ENCODE measurements at places on chromosomes 11 and 22. TPM values are rescaled to one million over a fixed set of nuclear protein-coding genes. Genes with fewer than 3 reads are reported as not detected.

- no peak for DNase-seq
Observed at GRCh38 chr22:38462960-38463784, 4.7 kb upstream of the KDELR3 start.

DNA sequence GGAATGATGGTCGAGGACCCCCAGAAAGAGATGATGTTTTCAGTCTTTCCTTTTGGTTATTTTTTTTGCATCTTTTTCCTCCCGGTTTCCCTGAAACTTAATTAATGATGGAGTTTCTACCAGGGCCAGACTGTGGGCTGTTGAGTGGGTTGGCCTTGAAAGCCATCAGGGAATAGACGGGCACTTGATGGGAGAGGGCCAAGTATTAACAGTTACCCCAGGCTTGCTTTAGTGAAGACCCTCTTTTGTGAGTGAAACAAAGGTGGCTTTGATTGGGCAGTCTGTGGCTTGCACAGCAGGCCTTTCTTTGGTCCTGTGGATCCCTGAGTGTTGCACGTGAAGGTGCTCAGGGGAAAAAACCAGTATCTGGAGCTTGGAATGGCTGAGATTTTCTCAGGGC, 56.9 kb downstream of the AMOTL1 start:
- no peak for DNase-seq

DNA sequence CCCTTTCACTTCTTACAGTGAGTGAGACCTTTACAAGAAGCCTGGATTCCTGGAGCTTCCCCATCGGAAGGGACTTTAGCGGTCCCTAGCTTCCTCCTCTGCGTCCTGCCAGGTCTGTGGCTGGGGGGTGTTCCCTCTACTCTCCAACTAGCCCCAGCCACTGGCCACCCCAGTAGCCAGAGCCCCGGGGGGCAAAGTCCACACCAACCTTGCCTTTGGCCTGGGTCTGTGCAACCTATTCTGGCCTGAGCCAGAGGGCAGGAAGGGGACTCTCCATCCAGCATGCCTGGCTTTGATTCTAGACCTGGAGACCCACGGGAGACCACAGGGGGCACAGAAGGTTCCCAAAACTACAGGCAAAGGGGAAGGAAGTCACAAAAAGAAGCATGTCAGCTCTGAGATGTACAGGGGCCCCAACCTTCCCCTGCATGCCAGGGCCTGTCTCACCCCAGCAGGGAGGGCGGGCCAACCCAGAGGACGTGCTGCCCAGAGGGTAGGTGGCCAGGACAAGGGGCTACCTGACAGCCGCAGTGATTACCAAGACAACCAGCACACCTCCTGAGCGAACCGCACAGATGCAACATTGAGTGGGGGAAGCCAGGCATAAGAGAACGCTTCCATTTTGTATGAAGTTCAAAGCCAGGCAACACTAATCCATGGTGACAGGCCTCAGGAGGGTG, 52.4 kb downstream of the DSCAML1 start:
- no peak for DNase-seq

The SLC22A9 gene
- total RNA-seq = not detected

DNA sequence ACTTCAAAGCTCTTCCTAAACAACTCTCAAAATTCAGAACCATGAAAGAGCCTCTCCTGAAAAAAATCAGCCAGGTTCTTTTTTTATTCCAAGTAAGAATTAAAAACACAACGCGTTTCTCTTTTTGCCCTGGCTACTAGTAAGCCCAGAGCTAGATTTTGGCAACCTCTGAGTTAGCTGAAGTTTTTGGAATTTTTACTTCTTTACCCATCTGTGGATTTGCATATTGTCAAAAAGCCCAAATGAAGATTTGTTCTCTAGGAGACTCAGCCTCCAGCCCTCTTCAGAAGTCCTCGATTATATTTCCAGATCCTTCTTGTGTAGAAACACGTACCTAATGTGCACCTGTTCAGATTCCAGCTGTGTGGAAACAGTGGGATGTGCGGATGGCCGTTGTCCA, 517.9 kb downstream of the TBC1D22A start:
- no peak for DNase-seq

- DNase-seq = no peak
Observed at GRCh38 chr11:30291331-30291730, 31.6 kb upstream of the ARL14EP start.

DNA sequence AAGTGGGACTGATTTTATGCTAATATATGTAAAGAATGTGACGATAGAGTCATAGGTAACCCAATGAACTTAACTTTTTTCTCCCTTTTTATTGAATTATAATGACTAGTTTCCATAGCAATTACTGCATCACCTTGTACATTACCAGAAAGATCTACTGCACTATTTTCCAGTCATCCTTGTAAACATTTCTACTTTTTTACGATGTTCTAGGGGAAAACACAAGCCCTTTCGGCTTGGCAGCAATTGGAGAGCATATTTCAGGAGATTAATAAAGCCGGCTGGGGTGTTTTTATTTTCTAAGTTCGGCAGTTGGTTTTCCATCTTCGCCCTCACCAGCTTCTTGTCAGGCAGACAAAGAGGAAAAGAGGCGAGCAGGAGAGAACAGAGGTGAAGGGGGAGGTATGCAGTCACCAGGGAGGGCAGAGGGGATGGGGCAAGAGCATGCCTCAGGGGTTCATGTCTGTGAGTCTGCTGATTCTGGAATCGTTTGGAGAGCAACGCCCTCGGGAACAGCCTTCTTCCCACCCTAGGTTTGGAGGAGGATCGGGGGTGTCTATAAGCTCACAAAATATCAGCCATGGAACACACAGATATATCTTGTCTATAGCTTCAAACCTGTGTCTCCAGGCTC, 476.4 kb downstream of the MIAT start:
- no peak for DNase-seq

GRCh38 chr11:35742707-35743454, 80.3 kb downstream of the TRIM44 start:
- no peak for DNase-seq

- no peak for DNase-seq
Observed at GRCh38 chr11:69801513-69802335, 17.5 kb downstream of the FGF3 start.

The GSTT2 gene
- not detected for total RNA-seq

- no peak for DNase-seq
Observed at GRCh38 chr11:79960461-79960860, 519.6 kb upstream of the TENM4 start.

GRCh38 chr11:109708184-109708583, 286.2 kb downstream of the C11orf87 start:
- DNase-seq = no peak

DNA sequence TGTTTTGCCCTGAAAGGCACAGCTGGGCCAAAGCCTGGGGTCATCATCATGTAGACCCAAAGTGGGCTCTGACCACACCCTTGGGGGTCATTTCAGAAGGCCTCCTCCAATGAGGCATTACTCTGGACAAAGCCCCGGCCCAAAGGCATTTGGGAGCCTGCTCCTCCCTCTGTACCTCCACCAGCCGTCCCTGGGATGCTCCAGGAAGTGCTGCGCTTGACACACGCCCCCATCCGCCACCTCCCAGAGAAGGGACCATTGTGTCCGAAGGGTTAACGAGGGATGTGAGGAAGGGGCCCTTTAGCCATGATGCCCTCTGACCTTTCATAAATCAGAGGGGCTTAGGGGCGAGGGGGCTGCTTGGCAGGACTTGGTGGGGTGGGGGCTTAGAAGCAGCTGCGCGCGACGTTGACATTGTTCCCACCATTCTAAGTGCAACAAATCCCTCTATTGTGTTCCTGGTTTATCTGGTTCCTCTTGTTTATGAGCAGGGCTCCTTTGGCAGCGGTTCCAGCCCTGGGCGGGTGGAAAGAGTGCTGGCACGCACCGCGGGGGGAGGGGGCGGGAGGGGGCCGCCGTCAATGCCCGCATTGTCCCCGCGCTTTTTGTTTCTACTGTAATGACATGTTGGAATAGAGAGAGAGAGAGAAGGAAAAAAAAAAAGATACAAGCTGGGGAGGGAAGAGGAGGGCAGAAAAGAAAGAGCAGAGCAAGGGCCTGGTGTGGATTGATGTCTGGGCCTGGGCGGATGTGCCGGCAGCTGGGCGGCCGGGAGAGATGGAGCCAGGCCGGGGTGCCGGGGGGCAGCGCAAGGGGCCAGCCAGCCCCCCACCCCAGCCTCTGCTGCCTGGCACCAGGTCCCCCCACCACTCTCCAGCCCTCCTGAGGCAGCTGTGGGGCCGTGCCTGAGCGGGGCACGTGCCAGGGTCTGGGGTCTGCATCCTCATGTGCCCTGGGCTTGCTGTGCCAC, 32.1 kb upstream of the SOX10 start:
- no peak for DNase-seq

DNA sequence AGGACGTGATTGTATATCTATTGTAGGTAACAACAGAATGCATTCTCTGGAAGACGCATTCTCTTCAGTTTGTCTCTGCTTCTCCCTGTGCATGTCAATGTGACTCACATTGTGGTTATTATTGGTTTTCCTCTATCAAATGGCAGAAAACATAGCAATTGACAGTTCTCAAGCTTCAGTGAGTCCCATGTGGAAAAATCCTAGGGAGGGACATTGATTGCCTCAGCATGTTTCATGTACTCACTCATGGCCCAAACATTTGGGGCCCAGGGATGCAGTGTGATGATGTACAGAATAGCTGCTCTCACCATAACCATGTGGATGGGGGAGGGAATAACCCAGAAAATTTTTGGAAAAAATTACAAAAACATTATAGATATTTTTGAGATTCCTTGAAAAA, 9.3 kb upstream of the ARL14EP start:
- DNase-seq = no peak

- no peak for DNase-seq
Observed at GRCh38 chr11:122665861-122666260, 10.3 kb downstream of the UBASH3B start.

GRCh38 chr11:77172666-77172982, 44.6 kb downstream of the MYO7A start:
- no peak for DNase-seq

GRCh38 chr22:37932821-37933578, 20.4 kb downstream of the C22orf23 start:
- DNase-seq = no peak

The TREH gene
- total RNA-seq = not detected

- no peak for DNase-seq
Observed at GRCh38 chr11:130308059-130308458, 6.7 kb downstream of the ZBTB44 start.

GRCh38 chr11:73034777-73035176, 107.3 kb downstream of the FCHSD2 start:
- no peak for DNase-seq

The ME3 gene
- total RNA-seq = 62.4 TPM

DNA sequence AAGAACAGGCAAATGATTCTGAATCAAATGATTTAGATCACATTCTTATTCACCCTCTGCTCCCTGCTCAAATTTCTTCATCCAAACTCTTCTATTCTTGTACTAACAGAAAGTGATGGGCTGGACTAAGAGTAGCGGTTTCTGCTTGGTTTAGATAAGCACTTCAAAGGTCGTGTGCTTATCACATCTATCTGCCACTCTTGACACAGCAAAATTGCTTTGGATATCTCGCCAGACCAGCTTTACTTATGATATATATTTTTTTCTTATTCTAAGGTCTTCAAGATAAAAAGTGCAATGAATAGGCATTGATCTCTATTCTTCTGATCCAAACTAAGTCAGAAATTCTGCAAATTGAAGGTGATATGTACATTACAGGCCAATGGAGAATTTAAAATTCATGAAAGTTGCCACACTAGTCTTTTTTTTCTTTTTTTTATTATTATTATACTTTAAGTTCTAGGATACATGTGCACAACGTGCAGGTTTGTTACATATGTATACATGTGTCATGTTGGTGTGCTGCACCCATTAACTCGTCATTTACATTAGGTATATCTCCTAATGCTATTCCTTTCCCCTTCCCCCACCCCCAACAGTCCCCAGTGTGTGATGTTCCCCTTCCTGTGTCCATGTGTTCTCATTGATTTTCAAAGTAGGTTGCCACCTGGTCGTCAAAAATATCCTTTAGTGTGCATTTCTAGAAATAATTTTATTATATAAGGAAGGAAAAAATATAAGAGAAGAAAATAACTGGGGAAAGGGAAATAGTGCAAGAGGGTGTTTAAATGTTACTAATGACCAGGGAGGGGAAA, 1941.0 kb upstream of the RAG2 start:
- no peak for DNase-seq

- DNase-seq = peak; percentile 52
Observed at GRCh38 chr22:49930596-49931412, 12.4 kb downstream of the CRELD2 start.

The PUS3 gene
- 1.6 TPM for total RNA-seq

The RNF121 gene
- total RNA-seq = 74.6 TPM

DNA sequence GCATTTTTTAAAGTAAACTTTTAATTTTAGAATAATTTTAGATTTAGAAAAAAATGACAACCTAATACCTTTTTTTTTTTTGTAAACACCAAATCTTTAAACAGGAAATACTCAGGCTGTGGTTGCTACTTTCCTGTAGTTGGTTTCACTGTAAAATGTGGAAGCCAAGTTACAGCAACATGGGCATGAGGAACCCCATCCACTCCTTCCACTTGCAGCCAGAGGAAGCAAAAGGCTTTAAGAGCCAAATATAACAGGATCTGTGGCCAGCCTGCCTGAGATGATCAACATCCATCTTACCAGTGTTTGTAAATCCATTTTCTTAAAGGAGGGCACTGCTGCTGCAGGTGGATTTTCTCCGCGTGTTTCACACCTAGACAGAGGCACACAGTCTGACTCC, 66.2 kb downstream of the TNRC6B start:
- no peak for DNase-seq

- no peak for DNase-seq
Observed at GRCh38 chr22:27397036-27397953, 404.3 kb downstream of the MN1 start.

DNA sequence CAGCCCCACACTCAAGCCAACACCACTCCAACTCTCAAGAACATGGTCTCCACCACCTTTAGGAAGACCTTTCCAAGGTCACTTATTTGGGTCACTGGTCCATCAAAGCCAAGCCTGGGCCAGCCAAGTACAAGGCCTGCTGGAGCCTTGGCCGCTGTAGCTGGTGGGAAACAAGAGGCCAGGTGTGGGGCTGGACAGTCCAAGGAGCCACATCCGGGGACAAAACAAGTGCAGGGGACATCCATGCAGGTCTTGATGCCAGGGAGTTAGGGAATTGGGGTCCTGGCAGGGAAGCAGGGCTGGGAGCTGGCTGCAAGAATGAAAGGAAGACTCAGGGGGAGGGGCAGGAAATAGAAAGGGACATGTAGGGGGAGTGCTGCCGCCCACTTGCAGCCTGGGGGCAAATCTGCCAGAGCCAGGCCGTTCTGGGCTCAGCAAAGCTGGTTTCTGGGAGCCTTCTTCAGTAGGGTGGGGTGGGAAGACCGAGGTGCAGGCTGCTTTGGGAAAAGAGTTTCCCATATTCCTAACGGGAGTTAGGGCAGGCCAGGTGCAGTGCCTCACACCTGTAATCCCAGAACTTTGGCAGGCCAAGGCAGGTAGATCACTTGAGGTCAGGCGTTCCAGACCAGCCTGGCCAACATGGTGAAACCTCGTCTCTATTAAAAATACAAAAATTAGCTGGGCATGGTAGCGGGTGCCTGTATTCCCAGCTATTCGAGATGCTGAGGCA, 69.5 kb upstream of the ATXN10 start:
- DNase-seq = no peak

GRCh38 chr11:86639137-86639536, 33.3 kb downstream of the ME3 start:
- no peak for DNase-seq

- DNase-seq = no peak
Observed at GRCh38 chr22:26573026-26573662, 16.8 kb downstream of the TPST2 start.

GRCh38 chr11:119427279-119427678, 4.3 kb upstream of the THY1 start:
- no peak for DNase-seq

The UPB1 gene
- total RNA-seq = 1.5 TPM

The DDI1 gene
- not detected for total RNA-seq

Measured in thoracic aorta (tissue), 2 donors.